Left lung (tissue), 14 donors: ENCODE measurements at places on chromosomes 12 and 14.

DNA sequence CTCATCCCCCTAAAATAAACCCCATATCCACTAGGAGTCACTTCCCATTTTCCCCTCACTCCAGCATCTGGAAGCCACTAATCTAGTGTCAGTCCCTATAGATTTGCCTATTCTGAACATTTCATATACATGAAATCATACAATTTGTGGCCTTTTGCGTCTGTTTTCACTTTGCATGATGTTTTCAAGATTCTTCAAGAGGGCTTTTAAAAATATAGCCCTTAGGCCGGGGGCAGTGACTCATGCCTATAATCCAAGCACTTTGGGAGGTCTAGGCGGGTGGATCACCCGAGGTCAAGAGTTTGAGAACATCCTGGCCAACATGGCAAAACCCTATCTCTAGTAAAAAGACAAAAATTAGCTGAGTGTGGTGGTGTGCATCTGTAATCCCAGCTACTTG lies 104.7 kb downstream of the VEZT start:
- no peak for DNase-seq

GRCh38 chr14:53613404-53614253 lies 343.0 kb downstream of the BMP4 start:
- no peak for DNase-seq

GRCh38 chr12:81339071-81339470 lies 261.2 kb downstream of the ACSS3 start:
- no peak for DNase-seq

- no peak for DNase-seq
Measured at GRCh38 chr12:4762773-4763172, 42.6 kb downstream of the GALNT8 start.

DNA sequence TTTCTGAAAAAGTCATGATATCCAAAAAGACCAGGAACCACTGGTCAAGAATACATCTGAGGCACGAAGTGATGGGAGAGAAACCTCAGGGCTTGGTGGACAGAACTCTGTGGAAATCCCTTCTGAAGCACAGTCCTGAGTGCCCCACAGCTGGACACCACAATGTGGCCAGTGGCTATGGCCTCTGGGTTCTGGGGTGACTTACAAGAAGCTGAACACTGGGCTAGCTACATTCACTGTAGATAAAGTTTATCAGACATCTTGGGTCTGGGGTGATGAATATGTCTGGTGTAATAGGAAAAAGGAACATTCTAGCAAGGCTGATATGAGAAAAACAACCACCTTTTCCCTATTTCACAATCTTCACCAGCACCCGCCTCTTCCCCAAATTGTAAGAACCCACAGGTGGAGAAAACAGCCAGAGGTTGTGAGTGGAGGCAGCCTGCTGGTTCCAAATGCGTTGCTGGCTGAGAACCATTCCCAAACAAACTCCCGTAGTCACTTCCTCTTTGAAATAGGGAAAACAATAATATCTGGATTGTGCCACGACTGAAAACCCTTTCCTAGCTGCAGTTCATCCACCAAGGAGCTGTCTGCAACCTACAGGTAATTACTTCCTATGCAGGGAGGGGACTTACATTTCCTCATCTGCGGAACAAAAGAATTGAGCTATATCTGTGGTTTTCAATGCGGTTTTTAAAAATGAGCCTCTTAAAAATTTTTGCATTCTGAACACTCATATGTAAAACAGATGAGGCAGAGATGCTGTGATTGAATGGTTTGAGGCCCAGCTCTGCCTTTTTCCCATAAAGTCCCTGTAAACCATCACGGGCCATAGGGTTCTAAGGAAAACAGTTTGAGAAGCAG lies 193.6 kb downstream of the SLC41A2 start:
- DNase-seq, result no peak

GRCh38 chr14:68020999-68021663 lies 201.6 kb downstream of the RAD51B start:
- DNase-seq, result no peak

DNA sequence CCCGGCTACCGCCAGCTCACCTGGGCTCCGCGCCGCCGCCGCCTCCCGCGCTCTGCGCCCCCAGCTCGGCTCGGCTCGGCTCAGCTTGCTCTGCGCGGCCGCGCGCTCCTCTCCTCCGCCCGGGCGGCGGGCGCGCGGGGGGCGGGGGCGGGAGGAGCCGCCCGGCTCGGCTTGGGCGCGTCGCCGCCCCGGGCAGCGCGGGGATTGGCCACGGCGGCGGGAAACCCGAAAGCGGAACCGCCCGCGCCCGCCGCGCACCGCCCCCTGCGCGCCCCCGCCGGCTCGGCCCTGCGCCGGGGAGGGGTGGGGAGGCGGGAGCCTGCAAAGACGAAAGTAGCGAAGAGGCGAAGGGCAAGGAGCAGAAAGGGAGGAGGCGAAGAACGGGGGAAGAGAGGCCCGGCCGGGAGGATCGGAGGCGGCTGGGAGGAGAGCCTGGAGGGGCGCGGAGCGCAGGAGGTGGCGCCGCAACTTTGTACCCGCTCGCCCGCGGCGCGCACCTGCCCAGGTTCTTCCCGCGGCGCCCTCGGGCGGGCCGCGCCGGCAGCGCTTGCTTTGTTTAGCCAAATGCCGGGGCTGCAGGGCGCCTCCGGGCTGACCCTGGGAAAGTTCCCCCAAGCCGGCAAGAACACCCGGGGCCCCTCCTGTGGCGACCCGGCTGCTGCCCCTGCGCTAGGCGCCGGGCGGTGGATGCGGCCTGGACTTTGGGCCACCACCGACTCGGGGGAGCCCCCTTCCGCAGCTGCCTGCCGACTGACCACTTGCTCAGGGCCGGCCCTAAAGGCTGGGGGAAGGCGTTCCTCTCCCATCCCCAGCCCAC lies at the start of gene CAMKK2:
Gene CAMKK2, minus strand, starts transcription at position 92 of the 817 bp plus-strand sequence. CDS start 22,183 bp downstream, outside the sequence.
- DNase-seq, result peak; percentile 85

GRCh38 chr14:61064210-61064609 lies 83.2 kb downstream of the SLC38A6 start:
- DNase-seq, result no peak

DNA sequence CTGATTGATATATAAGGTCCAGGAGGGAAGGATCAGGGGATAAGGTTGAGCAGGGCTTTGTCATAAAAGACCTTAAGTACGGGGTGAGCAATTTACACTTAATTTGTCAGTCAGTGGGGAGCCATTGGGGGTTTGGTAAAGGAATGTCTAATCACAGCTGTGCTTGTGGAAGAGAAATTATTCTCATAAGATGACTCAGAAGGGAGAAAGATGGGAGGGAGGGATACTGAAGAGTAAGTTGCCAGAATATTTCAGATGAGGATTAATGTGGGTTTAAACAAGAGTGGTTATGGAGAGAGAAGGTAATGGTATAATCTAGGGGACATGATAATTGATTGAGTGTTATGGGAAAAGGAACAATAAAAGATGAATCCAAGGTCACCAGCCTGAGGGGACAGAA lies 500.1 kb upstream of the CCDC196 start:
- no peak for DNase-seq

DNA sequence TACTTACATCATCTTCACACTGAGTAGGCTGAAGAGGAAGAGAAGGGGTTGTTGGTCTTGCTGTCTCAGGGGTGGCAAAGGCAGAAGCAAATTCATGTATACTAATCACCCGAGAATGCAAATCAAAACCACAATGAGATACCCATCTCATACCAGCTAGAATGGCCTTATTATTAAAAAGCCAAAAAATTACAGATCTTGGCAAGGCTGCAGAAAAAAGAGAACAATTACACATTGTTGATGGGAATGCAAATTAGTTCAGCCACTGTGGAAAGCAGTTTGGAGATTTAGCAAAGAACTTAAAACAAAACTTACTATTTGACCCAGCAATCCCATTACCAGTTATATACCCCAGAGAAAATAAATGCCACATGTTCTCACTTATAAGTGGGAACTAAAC lies 154.9 kb downstream of the SEC23A start:
- no peak for DNase-seq

DNA sequence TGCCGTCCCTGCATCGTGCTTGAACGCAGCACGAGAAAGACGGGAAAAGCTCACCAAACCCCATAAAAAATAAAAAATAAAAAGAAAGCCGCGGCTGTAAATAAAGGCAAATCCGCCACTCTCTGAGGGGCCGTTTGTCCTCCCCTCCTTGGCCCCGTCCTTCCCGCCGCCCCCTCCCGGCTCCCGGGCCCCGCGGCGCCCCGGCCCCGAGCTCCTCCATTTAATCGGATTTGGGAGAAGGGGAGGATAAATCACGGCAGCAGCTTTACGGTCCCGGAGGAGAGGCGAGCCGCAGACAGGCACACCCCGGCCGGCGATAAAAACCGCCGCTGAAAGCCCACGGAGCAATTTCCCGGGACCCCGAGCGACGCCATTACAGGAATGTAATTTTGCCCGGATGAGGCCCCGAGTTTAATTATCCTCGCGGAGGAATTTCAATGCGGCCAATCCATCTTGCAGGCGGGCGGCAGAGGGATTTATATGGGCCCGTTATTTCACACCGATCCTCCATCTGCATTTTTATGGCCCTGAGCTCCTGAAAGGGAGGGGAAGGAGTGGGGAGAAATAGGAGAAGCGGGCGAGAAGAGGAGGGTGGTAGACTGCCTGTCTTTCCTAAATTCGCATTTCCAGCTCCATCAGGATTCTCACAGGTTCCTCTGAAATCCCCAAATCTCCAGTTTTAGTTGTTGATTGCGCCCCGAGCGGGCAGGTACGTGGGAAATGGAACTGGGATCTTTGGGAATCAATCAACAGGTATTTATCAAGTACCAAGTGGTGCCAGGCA lies 1.3 kb upstream of the ATP5MC2 start:
- DNase-seq, result no peak

- DNase-seq, result no peak
Measured at GRCh38 chr14:92143309-92143708, 21.5 kb downstream of the CPSF2 start.

- DNase-seq, result no peak
Measured at GRCh38 chr12:120455302-120455701, 9.1 kb downstream of the GATC start.

GRCh38 chr14:42626986-42627385 lies 1020.3 kb downstream of the LRFN5 start:
- no peak for DNase-seq

GRCh38 chr12:14396071-14396470 lies 30.6 kb downstream of the ATF7IP start:
- DNase-seq, result peak; percentile 68

DNA sequence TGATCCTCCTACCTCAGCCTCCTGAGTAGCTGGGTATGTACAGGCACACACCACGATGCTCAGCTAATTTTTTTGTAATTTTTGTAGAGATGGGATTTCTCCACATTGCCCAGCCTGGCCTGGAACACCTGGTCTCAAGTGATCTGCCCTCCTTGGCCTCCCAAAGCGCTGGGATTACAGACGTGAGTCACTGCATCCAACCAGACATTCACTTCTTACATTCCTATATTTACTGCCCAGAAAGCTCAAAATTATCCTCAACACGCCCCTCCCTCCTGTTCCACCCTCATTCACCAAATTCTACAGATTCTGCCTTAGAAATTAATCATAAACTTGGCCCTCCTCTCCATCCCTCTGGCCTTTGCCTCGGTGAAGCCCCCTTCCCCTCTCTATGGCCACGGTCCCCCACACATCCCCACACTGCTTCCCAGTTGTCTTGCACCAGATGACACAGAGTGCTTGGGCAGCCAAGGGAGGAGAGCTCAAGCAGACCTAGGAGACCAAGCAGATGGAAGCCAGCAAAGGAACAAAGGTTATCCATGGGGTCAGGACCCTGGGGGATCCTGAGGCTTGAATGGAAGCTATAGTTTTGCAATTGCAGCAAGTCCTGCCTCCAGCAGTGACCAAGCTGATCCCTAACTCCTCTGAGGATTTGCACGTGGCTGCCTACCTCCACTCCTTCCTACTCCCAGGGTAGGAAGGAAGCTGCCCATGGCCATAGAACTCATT lies 213.2 kb upstream of the FOXN3 start:
- DNase-seq, result no peak

- no peak for DNase-seq
Measured at GRCh38 chr12:65984227-65984479, 146.4 kb downstream of the LLPH start.

DNA sequence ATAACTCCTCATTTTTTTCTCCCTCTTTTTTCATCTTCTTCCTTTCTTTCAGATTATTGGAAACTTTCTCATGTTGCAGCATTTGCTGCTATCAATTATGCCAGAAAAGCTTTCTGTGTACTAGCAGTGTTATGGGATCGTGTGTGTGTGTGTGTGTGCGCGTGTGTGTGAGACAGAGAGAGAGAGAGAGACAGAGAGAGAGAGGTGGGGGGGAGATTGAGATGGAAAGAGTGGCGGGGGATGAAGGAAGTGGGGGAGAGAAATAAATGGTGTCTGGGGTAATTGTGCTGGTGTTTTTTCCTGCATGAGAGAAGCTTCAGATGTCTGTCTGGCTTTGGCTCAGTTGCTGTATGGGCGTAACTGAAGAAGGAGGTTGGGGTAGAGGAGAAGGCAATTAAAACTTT lies 268.9 kb downstream of the RAD51B start:
- no peak for DNase-seq

DNA sequence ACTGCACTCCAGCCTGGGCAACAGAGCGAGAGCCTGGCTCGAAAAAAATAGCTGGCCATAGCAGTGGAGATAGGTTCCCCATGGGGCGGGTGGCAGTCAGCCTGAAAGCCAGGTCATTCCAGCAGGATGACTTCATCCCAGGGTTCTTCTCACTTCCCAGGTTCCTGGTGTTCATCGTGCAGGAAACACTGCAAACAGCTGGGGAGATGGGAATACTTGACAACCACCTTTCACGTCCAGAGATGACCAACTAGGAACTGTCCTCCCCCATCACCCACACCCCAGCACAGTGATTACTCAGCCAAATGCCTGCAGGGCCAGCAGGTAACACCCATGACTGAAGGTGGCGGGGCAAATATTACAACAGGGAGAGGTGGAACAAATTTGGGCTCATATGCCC lies 1.7 kb downstream of the VSIG10 start:
- DNase-seq, result no peak

GRCh38 chr12:56001487-56002100 lies 4.5 kb downstream of the SUOX start:
- no peak for DNase-seq

- DNase-seq, result peak; percentile 74
Measured at GRCh38 chr14:23418021-23418420, 9.9 kb upstream of the MYH6 start.

- peak; percentile 20 for DNase-seq
Measured at GRCh38 chr12:106645074-106645421, 62.2 kb downstream of the RFX4 start.

GRCh38 chr14:95452176-95452892 lies 64.1 kb downstream of the SYNE3 start:
- DNase-seq, result no peak
